HS-27A (cell line): ENCODE measurements at places on chromosomes 1 and 21.
A peak's percentile ranks its signal among the peaks of the same experiment; 100 is the strongest.

DNA sequence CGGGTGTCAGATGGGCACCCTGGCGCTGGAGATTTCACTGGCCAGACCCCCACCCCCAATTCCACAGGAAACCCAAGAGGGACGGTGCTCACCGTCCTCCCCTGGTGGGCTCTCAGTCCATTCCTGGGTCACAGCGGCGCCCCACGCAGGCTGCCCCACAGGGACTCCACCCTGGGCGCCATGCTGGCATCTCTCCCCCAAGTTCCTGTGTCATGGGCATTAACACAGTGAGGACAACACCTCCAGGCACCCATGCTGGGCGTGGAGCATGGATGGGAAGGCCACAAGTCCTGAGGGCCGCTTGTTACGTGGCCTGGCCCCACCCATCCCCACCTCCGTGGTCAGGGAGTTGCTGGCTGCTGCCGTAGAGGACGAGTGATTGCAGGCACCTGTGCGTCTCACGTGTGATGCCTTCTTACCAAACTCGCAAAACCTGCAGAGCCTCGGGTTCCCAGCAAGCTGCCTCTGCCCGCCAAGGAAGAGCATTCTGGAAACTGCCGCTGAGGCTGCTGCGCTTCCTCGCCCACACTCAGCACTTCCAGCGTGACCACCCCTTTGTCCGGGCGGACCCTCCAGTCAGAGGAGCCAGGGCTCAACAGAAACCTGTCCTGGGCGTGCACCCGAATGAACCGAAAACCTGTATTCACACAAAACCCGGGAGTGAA lies 60.3 kb downstream of the SLX9 start:
- DNase-seq = no peak

- no peak for DNase-seq
Measured at GRCh38 chr1:12400027-12400693, 170.3 kb downstream of the VPS13D start.

GRCh38 chr1:185317886-185318310 lies 855 bp upstream of the IVNS1ABP start:
- no peak for DNase-seq

GRCh38 chr1:223425550-223425949 lies 32.3 kb downstream of the CCDC185 start:
- DNase-seq = no peak

- DNase-seq = peak; percentile 64
Measured at GRCh38 chr1:212485913-212486618, 53.3 kb downstream of the NENF start.

DNA sequence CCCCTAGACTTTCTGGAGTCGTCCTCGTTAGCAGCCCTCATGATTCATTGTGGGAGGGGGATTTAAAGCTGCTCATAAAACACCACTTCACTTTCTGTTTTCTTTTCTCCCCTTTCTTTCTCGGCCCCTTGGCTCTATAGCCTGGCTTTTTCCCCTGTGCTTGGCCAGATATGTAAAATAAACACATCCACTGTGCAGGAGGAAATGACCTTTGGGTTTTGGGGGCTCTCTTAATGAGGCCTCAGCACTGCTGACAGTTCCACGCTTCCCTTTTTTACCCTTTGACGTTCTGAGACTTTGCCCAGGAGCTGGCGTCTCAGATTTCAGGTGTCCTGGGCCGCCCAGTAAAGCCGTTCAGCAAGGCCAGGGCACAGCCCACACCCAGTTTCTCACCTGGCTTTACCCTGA lies 65.7 kb downstream of the RUNX3 start:
- no peak for DNase-seq

GRCh38 chr1:47232187-47232874 lies at the start of gene TAL1:
TSS of gene TAL1 (minus strand) at chr1:47232225. CDS start at chr1:47225888, 6,337 bp downstream.
- DNase-seq = no peak

DNA sequence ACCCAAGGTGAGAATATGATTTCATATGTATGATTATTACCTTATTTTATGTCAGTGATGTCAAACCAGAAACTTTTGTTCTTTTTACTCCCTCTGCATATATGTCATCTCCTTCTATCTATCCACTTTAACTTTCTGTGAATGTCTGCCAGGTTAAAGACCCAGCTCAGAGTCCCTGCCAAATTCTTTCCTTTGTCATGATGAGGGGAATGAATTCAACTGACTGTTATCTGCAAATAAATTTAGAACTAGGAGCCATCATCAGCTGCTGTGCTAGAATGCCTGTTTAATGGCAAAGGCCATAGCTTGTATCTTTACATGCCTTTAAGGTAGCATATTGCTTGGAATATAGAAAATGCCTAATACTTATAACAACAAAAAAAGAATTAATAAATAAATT lies 815.6 kb upstream of the NEGR1 start:
- DNase-seq = no peak

DNA sequence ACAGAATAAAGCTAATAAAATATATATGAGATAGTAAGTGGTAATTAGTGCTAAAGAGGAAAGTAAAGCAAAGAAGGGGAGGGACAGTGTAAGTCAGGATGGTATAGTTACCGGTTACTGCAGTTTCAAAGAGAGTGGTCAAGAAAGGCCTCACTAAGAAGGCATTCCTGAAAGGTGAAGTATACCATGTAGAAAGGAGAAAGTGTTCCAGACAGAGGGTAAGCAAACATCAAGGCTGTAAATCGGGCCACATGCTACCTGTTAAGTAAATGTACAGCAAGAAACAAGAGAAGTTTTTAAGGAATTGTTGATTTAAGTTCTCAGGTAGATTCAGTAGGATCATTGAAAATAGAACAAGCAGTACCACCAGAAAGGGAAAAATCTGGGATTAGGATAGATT lies 9.7 kb downstream of the DESI2 start:
- no peak for DNase-seq

DNA sequence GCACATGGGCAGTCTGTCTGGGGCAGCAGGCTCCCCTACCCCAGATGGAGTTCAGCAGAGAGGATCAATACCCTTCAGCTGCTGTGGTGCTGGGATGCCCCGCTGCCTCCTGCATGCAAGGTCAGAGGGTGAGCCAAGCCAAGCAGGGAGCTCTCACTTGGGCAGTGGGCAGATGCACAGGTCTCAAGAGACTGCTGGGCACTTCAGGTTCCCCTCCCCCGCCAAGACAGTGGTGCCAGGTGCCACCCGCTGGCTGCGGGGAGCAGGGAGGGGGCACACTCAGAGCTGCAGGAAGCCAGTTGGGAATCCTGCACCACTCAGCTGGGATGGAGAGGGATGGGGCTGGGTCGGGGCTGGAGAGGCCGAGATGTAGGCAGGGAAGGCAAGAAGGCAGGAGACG lies 15.8 kb upstream of the EVA1B start:
- DNase-seq = no peak

- no peak for DNase-seq
Measured at GRCh38 chr1:52209429-52209828, 67.5 kb downstream of the ZFYVE9 start.

- no peak for DNase-seq
Measured at GRCh38 chr1:225834417-225835329, 24.7 kb downstream of the EPHX1 start.

DNA sequence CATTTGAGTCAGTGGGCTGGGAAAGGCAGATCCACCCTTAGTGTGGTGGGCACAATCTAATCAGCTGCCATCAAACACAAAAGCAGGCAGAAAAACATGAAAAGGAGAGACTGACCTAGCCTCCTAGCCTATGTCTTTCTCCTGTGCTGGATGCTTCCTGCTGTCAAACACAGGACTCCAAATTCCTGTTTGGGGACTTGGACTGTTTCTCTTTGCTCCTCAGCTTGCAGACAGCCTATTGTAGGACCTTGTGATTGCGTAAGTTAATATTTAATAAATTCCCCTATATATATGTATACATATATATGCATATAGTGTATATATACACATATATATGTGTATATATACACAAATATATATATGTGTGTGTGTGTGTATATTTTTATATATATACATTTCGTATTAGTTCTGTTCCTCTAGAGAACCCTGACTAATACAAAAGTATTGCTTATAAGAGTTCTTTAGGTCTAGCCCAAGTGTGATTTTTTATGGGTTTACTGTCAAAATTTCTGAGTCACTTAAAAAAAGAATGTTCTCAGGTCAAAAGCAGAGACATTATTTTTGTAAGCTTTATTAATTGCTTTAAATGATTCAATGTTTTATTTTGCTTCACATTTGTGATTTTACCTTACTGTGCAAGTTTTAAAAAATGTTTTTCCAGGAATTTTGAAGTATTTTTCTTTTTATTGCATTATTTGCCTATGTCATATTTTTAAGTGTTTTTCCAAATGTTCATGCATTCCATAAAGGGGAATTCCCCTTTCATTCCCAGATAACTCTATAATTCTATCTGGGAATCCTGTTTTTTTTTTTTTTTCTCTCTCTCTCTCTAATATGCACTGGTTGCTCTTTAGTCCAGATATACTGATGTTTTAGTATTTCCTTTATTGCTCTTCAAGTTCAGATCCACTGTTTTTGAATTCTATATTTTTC lies 92.1 kb upstream of the ADAMTS5 start:
- peak; percentile 40 for DNase-seq

DNA sequence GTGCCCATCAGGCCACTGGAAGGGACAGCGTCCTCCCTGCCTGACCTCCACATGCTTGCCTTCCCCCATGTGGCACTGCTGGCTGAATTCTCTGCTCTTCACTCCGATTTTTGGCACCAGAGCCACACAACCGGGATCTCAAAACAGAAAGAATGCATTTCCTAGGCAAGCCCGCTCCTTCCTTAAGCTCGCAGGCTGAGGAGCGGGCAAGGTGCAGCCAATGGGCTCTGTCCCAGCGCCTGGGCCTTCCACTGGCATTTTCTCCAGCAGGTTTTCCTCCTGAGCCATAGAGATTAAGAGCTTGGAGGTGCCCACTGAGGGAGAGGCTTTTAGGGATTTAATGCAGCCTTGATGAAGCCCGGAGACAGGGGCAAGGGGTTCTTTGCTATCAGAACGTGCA lies 158.0 kb downstream of the IGSF21 start:
- DNase-seq = no peak

DNA sequence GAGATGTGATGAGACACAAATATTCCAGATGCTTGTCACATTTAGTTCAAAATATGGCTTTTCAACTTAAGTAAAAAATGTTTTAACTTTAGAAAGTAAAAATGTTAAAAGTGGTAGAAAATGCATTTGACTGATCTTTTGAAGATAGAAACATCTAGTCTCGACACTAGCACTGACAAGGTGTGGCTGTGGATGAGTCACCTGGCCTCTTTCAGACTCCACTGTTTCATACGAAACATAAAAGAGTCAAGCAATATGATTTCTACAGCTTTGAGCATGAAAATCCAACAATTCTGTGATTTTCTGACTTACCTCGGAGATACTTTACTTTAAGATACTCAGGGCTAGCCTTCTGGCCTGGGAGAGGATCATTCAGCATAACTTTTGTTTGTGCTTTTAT lies 47.7 kb downstream of the TTC13 start:
- DNase-seq = no peak

DNA sequence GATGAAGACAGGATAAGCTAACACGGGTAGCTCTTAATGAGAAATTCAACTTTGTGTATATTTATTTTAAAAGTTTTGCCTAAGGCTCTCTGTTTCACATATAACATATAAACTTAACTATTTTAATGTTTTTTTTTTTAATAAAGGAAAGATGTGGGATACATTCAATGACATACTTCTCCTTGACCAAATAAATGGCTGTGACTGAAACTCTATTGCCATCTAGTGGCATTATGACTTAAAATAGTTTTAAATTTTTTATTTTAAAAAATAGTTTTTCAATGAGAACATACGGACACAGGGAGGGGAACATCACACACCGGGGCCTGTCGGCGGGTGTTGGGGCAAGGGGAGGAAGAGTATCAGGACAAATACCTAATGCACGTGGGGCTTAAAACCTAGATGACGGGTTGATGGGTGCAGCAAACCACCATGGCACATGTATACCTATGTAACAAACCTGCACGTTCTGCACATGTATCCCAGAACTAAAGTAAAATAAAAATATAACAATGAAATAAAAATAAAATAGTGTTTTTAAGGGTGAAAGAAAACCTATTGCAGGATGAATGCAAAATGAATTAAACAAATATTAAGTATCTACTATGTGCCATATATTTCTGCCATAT lies 83.4 kb downstream of the LYST start:
- peak; percentile 22 for DNase-seq

- DNase-seq = no peak
Measured at GRCh38 chr21:44454747-44455523, at the start of gene LRRC3. TSS of gene LRRC3 (plus strand) at chr21:44455510. CDS start at chr21:44456645, 1,135 bp downstream.

DNA sequence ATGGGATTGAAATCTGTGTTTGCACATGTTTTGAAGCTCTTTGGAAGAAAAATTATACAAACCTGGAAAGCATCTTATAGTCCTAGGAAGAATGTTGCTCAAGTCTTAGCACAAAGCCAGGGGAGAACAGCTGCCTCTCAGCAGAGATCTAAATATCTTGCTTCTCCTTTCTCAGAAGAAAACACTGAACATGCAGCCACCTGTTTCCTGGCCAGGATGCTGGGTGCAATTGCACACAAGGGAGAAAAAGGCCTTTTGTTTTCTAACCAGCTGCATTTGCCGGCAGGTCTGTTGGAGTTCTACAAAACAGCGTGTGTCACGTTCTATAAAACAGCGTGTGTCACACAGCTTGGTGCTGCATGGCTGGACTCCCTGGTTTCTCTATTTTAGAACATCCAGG lies 259.6 kb upstream of the PLD5 start:
- no peak for DNase-seq

GRCh38 chr1:34753163-34753562 lies 1.7 kb upstream of the GJB5 start:
- no peak for DNase-seq

DNA sequence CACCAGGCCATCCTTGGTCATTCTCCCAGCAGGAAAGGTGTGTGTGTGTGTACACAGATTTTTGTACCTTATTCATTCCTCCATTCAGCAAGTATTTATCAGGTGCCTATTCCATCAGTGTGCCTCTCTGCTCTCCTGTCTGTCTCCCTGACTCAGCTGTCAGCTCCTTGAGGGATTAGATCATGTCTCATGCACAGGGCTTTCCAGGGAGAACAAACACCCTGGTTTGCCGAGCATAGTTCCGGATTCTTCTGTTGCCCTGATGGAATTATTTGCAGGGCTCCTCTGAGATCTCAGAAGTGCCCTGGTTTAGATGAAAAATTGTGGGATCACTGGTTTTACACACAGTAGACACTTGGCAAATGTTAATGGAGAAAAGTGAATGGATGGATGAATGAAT lies 8.1 kb upstream of the SDHB start:
- no peak for DNase-seq

- no peak for DNase-seq
Measured at GRCh38 chr21:42722808-42723473, 69.5 kb downstream of the PDE9A start.

- DNase-seq = no peak
Measured at GRCh38 chr1:189563784-189564183, 913.9 kb downstream of the BRINP3 start.

GRCh38 chr1:64357422-64357821 lies 112.5 kb upstream of the CACHD1 start:
- no peak for DNase-seq

DNA sequence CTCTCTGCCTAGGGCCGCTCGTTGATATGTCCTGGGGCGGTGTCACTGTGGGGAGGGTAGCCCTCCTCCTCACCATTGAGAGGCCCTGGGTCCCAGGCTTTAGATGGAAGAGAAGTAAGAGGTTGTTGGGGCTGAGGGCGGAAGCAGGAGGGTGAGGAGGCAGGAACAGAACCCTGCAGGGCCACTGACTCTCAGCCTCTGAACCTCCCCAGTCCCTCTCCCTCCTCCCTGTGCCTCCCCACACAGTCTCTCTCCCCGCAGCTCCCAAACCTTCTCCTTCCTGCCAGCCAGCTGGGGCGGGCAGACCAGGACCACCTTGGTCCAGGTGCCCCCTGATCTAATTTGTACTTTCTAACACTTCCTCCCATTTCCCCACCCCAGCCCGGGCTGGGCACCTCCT lies 14.3 kb upstream of the FAM131C start:
- DNase-seq = no peak
